ENCODE measurements at places on chromosomes 16 and 17.
A peak's percentile ranks its signal among the peaks of the same experiment; 100 is the strongest.

GRCh38 chr16:53132406-53132805 is 77.6 kb downstream of the CHD9 start:
- DNase-seq, result no peak

GRCh38 chr16:29804455-29805231 is 1.7 kb upstream of the MAZ start:
- no peak for DNase-seq

DNA sequence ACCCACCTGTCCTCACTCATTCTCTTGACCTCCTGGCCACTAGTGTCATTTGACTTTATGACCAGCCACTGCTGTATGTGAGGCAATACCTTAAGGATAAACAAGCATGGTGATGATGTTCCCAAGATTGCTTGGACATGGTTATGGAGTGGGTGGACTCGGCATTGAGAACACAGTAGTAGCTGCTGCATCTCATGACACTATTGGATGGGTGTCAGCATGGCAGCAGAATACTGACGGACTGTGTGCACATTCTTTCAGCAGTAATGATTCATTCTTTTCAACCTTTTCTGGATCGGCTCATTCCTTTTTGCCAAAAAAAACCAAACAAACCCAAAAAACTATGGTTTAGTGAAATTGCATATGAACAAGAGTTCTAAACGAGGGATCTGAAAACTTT is 13.5 kb downstream of the SPECC1 start:
- DNase-seq, result no peak

DNA sequence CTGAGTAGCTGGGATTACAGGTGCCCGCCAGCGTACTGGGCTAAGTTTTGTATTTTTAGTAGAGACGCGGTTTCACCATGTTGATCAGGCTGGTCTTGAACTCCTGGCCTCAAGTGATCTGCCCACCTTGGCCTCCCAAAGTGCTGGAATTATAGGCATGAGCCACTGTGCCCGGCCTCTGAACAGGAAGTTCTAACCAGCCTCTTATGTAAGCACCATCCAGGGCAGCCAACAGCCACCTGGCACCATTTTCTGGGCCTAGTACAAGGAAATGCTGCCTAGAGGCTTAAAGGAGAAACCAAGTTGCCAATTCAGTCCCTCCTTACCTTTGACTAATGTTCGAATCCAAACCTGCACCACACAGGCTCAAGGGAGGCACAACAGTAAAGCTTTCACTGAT is 8.5 kb upstream of the SLC39A11 start:
- no peak for DNase-seq

DNA sequence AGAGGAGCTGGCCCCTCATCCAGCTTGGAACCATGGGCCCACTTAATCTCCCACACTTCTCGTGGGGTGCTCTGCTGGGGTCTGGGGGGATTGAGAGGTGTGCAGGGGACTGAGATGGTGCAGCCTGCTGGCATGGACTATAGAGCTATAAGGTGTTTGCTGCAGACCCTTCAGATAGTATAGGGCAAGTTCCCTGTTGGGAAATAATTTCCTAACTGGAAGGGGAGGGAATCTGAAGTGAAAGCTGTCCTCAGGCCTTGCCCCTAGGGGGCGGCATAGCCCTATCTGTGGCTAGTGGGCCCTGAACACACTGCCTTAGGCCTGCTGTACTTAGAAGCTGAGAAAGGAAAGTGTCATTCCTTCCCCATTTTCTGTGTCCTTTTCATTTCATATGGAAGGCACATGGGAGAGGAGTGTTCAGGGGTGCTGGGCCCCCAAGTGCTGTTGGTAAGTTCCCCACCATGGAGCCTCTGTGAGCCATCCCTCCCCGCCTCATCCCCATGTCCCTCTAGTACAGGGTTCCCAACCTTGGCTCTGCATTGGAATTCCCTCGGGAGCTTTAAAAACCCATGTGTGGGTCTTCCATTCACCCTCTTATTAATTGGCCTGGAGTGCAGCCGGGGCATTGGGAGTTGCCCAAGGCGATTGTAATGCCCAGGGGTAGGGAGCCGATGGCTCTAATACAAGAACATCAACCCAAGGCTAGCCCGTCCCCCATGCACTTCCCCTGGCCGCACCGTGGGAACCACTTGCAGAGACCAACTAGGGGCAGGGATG is 19.7 kb downstream of the GOSR2 start:
- DNase-seq, result peak; percentile 82

- peak; percentile 76 for DNase-seq
Measured at GRCh38 chr17:47253541-47254402, at the start of gene ITGB3. Gene ITGB3 (plus strand): TSS chr17:47253827. CDS start chr17:47253862, 35 bp downstream.

DNA sequence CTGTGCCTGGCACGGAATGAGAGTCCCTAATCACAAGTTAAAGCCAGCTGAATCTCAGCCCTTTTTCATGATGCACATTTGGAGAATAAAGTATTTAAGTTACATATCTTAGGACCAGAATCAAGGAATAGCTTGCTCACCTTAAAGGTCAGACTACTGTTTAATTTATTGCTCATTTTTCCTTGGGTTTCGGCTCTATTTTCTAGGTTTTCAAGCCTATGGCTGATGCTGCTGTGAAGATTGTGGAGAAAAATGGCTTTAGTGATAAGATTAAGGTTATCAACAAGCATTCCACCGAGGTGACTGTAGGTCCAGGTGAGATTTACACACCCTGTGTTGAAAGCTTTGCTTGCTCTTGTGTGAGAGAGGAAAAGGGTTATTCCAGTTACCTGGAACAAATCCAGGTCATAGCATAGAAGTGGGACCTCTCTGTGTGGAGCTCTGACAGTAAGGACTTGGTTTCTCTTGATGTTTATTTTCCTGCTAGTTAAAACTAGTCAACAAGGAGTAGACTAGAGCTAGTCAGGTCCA is 18.1 kb downstream of the PRMT7 start:
- no peak for DNase-seq

DNA sequence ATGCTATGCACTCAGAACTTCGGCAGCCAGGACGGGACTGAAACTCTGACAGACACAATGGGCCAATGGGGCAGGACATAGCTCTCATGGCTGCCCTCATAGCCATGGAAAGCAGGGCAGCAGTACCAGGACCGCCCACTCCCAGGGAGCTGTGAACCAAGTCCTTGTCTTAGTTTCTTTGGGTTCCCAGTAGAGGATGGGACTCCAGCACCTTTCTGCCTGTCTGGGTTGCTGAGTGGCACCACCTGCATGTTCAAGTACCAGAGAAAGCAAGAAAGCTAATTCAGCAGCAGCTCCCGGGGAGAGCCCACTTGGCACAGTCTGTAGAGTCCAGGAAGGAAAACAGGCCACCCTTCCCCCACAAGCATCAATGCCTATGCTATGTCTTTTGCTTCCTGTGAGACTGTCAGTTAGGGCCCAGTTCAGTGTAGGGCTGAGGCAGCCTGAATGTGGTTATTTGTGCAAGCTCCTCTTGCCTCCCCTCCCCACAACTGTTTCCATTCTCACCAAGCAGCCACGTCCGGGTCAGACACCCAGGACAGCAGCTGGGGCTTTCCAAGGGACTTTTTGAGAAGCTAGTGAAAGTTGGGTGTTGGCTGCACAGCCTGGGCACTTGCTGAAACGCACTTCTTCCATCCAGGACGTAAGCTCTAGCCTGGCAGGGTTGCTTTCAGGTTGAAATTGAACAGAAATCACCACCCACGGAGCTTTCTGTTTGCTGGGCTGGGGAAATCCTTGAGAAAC is 7.8 kb downstream of the SUPT4H1 start:
- no peak for DNase-seq

DNA sequence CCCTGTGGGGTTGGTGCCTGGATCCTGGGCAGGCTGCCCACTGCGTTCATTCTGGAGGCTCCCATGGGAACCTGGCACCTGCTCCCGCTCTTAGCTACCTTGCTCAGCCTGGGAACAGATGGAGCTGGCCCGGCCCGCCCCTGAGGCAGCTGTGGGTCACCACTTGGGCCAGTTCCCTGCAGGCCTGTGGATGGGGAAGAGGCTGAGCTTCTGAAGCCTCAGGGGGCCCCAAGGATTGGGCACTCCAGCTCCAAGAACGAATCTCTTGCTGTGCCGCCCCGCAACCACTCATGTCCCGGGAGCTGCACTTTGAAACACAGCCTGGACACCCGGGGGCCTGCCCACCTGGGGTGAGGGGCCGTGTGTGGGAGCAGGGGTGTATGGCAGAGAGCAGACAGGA is 37.7 kb downstream of the BAHCC1 start:
- DNase-seq, result no peak

DNA sequence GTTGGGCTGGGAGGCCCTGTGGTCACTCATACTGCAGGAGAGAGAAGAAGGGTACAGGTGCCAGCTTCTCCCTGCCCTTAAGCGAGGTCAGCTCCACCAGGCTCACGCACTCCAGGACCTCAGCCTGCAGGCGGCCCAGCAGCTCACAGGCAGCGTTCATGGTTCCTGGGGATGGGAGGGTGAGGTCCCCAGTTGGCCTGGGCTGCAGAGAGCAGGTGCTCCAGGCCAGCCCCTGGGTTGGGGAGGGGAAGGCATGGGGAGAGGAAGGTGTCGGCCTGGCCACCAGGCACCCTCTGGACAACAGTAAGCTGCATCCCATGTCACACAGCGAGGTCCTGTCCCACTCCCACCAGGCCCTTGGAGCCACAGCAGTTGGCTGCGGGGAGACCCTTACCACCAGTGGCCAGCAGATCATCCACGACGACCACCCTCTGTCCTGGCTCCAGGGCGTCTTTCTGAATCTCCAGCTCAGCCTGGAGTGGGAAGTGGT is 2.0 kb downstream of the APRT start:
- DNase-seq, result no peak

Data from hepatic stellate cell (primary cell).